ENCODE measurements at places on chromosomes 16 and 17.
A peak's percentile ranks its signal among the peaks of the same experiment; 100 is the strongest.

- no peak for DNase-seq
Measured at GRCh38 chr16:87688876-87689815, 76.6 kb downstream of the KLHDC4 start.

DNA sequence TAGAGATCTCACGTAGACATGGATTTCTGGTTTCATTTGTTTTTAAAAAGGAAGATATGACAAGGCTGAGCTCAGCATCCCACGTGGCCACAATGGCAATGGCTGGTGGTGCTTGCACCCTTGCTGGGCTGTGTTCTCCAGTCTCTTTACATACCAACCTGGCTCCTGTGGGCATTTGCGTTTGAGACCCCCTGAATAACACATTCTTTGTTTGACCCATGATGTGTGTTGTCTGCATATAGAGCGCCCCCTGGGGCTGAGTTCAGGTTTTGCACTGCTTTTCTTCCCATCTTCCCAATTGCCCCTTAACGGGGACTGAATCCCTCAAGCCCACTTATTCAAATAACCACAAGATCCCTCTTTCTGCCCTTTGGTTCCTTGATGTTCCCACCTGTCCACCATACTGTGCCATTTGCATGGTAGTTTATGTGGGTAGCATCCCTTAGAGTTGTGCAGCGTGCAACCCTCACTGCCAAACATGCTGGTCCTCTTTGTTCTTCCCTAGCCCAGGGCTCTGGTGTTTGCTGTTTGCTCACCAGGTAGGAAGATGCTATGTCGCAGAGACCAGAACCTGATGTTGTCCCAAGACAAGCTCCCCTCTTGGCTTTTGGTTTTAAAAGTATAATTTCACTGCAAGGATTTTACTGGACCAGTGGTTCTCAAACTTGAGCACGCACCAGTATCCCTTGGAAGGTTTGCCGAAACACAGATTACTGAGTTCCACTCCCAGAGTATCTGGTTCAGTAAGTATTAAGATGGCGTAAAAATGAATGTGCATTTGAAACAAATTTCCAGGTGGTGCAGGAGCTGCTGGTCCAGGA, 38.5 kb upstream of the NKD1 start:
- peak; percentile 45 for DNase-seq

DNA sequence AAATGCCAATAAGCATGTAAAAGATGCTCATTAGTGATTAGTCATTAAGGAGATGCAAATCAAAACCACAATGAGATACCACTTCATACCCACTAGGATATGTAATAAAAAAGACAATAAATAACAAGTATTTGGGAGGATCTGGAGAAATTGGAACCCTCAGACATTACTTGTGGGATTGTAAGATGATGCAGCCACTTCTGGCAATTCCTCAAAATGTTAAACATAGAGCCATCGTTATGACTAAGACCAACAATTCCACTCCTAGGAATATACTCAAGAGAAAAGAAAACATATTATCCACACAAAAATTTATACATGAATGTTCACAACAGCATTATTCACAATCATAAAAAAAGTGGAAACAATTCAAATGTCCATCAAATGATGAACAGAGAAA, 336.2 kb upstream of the PMFBP1 start:
- DNase-seq: no peak

- DNase-seq: no peak
Measured at GRCh38 chr17:35052241-35052610, 11.3 kb downstream of the RFFL start.

DNA sequence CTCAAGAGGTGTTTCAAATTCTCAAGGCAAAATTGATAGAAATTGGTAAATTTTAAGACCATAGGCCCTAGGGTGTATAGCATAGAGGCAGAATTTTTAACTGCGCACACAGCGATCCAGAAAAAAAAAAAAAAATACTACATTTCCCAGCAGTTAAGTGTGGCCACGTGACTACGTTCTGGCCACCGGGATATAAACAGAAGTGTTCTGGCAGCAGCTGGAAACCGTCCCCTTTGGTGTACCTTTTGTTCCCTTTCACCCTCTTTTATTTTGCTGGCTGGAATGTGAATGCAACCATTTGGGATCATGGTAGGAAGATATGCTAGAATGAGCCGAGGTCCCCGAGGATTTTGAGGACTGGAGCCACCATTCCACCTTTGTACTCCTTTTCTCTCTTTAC, 52.7 kb upstream of the AKAP1 start:
- no peak for DNase-seq

DNA sequence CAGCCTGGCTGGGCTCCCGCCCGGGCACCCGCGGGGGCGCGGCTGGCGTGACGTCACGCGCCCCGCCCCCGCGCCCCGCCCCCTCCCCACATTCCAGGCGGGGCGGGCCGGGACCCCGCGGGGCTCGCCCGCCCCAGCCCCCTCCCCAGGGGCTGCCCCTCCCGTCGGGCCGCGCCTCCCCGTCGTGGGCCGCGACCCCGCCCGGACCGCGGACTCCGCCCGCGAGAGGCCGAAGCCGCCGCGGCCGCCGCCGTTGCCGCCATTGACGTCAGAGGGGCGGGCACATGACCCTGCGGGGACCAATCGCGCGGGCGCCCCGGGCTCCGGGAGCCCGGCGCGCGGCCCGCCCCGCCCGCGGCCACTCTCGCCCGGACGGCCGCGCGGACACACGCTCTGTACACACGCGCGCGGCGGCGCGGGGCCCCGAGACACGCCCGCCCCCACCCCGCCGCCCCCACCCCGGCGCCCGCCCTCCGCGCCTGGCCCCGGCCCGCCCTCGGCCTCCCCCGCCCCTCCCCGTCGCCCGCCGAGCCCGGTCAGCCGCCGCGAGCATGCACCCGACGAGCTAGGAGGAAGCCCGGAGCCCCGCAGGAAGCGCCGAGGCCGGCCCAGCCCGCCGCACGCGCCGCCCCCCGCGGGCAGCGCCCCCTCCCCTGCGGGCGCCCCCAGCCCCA, at the start of gene CMIP:
Gene CMIP (plus strand): TSS at position 361 of the 674 bp plus-strand sequence.
- peak; percentile 86 for DNase-seq

All from activated CD4-positive, alpha-beta T cell treated with anti-CD3 and anti-CD28 coated beads, Interleukin-10, Interleukin-2, amounts not matched to agents 100 ng/mL and 50 ng/mL, durations not matched to agents 16 hours and 8 hours (primary cell).